Caco-2 (cell line): ENCODE measurements at places on chromosomes 4 and X. TPM values are rescaled to one million over a fixed set of nuclear protein-coding genes. Genes with fewer than 3 reads are reported as not detected.

- no peak for DNase-seq
These were observed 51.4 kb upstream of the GUCY1A1 start for GRCh38 chr4:155615081-155615887.

DNA sequence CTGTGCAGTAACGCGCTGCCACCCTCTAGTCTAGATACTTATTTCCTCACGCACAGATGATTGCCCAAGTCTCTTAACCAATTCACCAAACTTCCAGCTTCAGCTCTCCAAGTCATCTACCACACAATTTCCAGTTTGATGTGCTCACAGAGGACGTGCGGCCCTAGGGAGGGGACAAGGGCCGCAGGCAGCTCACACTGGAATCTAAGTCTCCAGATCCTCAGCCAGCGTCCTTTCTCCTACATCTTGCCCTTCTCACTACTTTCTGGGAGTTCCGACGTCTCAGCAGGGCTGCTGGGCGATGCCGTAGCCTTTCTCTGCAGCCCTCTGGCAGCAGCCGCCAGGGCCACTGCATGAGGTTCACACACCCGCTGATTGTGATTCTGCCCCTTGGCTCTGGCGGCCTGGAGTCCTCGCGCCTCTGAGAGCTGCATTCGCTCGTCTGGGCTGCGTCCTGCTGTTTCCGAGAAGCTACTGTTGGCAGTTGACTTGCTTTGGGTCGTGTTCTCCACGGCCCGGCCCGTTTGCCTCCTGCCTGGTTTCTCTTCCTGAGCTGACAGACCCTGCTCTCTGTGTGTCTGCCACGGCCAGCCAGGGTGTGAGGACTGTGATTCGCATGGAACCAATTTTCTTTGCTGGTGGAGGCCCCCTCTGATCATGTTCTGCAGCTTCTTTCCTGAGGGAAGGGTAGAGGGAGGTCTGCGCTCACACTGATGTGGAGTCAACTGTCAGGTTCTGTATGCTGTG, 14.1 kb upstream of the TMEM131L start:
- no peak for DNase-seq

GRCh38 chrX:133970076-133970475, 15.3 kb downstream of the GPC3 start:
- DNase-seq: peak; percentile 83

Gene NPY5R
- not detected in 2 replicates for total RNA-seq

DNA sequence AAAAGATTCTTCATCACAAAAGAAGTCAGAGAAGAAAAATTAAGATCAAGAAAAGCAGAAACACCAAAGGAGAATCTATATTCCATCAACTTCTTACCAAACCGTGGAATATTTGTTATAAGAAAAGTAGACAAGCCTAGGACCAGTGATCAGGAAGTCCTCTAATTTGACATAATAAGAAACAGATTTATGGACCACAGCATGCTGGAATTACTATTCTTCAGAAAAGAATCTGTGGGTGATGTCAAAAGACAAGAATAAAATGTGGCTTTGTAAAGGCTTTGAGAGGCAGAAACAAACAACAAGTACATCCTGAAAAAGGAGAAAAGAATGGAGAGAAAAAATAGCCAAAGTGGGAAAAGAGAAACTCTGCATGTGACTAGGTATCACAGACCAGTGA, 123.3 kb downstream of the SLC10A7 start:
- no peak for DNase-seq
